ENCODE measurements at places on chromosomes 5 and 9.

- no peak for DNase-seq
Observed at GRCh38 chr9:95724253-95724991, 151.1 kb upstream of the ERCC6L2 start.

GRCh38 chr5:141691867-141692532 is 10.0 kb upstream of the ARAP3 start:
- peak; percentile 83 for DNase-seq

- peak; percentile 97 for DNase-seq
Observed at GRCh38 chr5:37738057-37738691, 101.7 kb downstream of the GDNF start.

DNA sequence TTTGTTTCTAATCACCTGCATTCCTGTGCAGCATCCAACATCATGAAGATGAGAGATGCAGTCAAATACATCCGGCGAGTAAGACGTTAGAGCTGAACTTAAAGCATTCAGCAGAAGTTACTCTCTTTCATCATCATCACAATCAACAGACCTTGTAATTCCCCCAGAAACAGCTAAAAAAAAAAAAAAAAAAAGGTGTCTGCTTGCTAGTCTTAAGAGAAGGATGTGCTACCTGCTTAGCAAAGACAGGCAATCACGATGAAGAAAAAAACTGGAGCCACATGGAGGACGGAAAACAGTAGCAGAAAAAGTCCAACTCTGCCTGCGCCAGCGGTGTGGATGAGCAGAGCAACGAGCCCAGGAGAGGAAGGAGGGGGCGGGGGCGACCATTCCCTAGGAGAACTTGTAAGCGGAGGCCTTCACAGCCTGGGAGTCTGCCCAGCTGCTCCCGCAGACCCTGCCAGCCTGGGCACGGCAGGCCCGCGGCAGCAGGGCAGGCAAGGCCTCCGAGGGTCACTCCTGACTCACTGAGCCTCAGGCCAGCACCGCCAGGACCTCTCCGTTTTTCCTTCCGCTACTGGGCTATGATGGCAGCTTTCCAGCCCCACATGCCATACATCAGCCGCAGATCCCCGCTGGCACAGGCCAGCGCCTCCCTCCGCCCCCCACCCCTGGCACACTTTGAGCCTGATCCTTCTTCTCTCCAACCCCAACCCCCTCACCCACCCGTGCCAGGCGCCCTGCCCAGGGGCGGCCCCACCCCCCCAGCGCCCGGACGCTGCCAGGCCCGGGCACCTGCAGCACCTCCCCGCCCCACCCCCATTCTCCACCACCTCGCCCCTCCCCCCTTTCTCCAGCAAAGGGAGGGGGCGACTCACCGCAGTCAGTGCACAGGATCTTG is 1.4 kb downstream of the NRG2 start:
- DNase-seq, result peak; percentile 67

GRCh38 chr9:120937127-120937526 is 10.5 kb upstream of the TRAF1 start:
- peak; percentile 74 for DNase-seq
